ENCODE measurements at places on chromosomes 11 and 22.
A peak's percentile ranks its signal among the peaks of the same experiment; 100 is the strongest.

GRCh38 chr11:109815500-109816150 lies 277.6 kb upstream of the ZC3H12C start:
- no peak for DNase-seq

GRCh38 chr11:21921151-21921550 lies 271.7 kb upstream of the ANO5 start:
- DNase-seq: no peak

DNA sequence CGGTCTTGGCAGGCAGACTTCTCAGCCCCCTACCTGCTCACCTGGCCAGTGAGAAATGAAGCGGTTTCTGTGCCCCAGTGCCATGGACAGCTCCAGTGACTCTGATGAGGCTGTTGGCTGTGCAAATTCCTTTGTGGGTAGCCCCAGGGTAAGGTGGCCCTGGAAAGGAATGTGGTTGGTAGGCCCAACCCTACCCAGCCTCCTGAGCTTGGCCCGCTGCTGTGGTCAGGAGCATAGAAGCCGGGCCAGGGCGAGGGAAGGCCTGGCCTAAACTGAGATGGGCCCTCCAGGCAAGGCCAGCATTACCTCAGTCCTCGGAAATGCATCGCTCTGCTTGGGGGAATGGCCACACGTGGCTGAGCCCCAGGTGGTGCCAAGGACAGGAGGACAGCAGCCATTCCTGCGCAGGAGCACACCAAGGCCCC lies 16.9 kb downstream of the DAGLA start:
- DNase-seq: peak; percentile 60

- no peak for DNase-seq
Measured at GRCh38 chr11:130924750-130925149, 8.5 kb upstream of the SNX19 start.

DNA sequence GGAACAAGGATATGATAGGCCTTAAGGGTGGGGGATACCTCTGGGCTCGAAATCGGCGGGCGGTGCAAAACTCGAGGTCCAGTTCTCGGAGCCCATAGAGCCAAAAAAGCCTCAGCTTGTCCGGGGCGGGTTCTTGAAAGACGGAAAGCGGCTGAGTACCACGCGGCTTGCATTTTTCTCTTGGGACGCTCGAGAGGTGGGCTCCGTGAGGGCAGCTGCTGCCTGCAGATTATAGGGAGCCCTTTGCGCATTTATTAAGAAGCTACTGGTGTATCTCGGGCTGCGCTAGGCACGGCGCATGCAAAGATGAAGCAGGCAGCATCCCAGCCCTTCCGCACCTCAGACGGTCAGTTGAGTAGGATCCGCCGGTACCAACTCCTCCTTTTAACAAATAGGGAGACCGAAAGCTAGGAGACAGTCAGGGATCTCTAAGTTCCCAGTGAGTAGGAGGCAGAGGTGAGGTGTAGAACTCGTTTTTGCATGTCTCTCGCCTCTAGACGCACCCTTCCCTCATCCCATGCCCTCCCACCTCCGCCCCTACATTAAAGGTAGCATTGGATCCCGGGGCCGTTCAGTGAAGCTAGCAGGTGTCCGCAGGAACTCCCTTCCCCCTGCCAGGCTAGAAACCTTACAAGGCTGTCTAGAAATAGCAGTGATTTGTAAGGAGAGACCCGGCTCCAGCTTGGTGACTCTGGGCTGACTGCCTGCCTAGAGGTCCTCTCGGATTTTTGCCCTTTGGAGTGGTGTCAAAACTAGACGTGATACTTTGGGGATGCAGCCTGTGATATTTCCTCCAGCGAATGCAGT lies 768 bp downstream of the LDHA start:
- no peak for DNase-seq

GRCh38 chr11:44978961-44979331 lies 28.3 kb upstream of the TP53I11 start:
- peak; percentile 71 for DNase-seq

- no peak for DNase-seq
Measured at GRCh38 chr11:122772945-122773344, 65.4 kb upstream of the CRTAM start.

DNA sequence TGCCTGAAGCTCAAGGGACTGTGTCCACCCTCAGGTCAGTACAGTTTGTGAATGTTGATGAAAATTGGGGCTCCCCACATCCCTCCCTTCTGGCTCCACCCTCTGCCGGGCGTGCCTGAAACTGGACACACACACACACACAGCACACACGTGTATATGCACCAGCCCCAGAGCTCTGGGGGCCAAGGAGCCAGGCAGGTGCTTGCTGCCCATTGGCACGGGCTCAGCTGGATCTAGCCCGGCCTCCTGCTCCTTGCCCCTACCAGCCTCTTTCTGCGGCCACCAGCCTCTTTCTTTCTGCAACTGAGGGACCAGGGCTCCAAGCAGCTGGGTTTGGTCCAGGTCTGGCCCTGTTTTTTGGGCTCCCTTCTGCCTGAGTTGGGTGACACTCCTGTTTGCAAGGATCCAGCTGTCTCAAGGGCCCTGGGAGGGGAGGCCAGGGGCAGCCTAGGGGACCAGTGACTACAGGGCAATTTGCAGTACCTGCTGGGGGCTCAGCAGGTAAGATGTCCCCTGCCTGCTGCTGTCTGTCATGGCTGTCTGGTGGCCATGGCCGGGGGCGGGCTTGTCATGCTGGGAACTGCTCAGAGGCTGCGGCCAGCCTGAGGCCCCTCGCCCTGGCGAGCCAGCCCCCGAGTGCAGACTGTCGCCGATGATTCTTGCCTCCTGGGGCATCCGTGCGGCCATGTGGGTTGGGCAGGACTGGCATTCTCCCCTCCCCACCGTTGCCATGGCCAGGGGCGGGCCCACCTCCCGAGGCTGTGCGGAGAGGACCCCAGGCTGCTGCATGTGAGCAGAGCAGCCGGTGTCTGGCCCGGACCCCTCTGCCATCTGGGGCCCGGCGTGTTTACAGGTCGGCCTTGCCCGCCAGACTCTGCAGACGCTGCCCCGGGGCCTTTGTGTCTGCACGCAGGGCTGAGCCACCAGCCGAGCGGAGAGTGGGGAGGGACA lies 51.5 kb upstream of the PPARA start:
- no peak for DNase-seq

- DNase-seq: no peak
Measured at GRCh38 chr22:29670626-29671025, 49.2 kb upstream of the CABP7 start.

DNA sequence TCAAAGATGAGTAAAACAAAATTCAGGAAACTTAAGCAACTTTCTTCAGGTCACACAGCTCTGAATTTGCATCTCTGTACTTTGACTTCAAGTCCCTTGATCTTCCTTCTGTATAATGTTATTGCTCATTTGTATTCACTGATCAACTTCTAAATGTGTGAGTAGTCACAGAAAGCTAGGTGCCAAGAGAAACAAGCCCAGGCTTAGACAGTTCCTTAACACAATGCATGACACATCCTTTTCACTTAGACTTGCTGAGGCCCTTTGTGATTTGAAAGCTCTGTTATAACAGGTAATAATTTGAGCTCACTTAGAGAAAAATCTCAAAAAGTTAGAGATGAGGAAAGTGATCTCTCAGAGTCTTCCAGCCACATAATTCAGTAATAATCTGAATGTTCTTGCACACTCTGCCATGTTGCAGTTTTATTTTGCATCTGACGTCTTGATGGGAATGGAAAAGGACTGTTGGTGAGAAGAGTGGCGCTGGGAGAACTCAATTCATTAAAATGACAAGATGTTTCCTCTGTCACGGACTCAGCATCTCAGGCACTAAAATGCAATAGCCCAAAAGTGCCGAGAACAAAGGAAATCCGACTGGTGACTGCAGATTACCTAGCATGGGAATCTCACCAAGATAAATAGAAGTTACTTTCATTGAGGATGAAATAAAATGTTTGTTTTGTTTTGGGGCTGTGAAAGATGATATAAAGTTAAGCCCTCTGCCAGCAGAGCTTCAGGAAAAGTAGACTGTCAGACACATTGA lies 665.3 kb downstream of the OPCML start:
- peak; percentile 10 for DNase-seq

DNA sequence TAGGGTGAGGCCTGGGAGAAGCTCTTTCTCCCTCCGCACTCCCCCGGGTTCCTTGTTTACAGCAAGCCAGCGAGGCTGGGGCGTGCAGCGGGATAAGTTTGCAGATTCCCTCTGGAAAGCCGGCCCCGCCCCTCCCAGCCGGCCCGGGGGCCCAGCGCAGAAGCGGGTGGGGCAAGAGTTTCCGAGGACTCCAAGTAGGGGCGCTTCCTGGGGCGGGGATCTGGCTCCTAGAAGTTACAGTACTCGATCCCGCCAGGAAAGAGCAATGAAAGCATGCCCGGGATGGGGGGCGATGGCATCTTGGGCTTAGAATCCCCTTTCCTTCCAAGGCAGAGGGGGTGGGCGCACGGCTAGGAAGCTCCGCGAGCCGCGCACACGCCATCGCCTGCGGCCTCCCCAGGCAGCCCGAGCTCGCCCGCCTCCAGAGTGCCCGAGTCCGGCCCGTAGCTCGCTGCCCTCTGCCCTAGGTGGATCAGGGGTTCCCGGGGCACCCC lies 385 bp downstream of the TST start:
- DNase-seq: no peak

DNA sequence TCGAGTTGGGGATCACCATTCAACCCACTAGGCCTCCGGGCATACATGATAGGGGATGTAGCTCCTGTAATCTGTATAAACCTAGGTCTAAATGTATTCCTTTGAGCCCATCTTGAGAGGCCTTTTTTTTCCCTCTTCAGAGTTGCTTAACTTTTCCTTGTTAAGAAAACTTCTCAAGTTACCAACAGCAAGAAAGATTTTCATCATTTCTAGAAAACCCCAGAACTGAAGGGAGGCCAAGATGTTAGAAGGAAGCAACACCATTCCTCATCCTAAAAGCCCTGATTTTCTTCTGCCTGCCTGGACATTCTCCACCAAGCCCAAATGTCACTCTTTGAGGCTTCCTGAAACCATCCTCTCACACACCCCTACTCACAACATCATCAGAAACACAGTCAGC lies 79.4 kb downstream of the TMPRSS5 start:
- no peak for DNase-seq

DNA sequence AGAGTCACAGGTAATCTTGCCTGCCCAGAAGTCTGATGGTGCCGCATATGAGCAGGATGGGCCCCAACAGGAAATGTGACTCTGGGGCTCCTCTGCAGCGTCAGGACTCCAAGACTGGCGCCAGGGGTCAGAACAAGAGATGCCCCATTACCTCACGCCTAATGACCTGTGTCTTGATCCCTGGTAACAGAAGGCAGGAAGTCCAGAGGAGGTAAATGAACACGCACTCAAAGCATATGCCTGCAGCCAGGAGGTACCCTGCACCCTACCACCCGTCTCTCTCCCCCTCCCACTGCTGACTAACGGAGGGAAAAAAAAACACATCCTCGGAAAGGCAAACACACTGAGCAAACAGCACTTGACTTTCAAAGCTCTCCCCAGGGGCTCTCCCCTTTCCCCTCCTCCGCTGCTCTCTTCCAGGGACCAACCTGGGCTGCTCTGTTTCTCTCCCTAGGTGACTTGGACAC lies 37.3 kb downstream of the ABCC8 start:
- DNase-seq: no peak

GRCh38 chr11:86180851-86181250 lies 63.7 kb upstream of the EED start:
- no peak for DNase-seq

- DNase-seq: peak; percentile 70
Measured at GRCh38 chr22:27134315-27134701, 476.9 kb downstream of the MIAT start.

- DNase-seq: no peak
Measured at GRCh38 chr11:8828046-8828445, 82.9 kb upstream of the AKIP1 start.

- no peak for DNase-seq
Measured at GRCh38 chr11:45537614-45538013, 127.8 kb downstream of the CHST1 start.

GRCh38 chr11:117443266-117444186 lies 115.9 kb downstream of the CEP164 start:
- DNase-seq: no peak

DNA sequence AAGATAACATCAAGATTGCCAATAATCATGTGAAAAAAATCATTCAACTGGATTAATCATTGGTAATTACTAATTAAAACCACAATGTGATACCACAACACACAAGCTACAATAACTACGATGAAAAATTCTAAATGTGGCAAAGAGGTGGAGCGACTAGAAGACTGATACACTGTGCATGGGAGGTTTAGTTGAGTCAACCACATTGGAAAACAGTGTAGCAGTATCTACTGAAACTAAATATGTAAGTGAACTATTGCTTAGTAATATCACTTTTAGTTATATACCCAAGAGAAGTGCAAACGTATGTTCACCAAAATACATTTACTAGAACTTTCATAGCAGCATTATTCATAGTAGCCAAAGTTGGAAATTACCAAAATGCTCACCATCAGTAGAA lies 359.9 kb downstream of the ETS1 start:
- no peak for DNase-seq

DNA sequence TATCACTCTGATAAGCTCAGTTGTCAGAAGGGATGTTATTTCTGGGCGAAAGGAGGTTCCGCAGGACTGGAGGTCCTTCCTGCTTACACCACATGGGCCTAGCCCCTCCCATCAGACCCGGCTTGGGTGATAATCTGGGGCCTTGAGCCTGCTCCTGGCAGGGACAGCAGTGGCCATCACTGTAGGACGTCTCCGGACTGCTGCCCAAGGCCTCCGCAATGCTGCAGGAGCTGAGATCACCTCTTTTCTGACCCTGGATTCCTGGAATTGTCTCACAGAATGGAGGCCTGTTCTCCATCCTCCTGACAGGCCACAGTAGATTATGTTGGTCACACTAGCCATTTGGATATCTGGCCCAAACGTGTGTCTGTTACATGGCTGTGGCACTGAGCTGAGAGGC lies 9.2 kb upstream of the BIK start:
- no peak for DNase-seq

- no peak for DNase-seq
Measured at GRCh38 chr11:66849501-66850234, 6.4 kb downstream of the RCE1 start.

- no peak for DNase-seq
Measured at GRCh38 chr22:22161924-22162851, 82.4 kb upstream of the VPREB1 start.

- DNase-seq: peak; percentile 99
Measured at GRCh38 chr22:29821291-29822016, 16.6 kb downstream of the ASCC2 start.

- no peak for DNase-seq
Measured at GRCh38 chr11:4673781-4674180, 23.9 kb downstream of the OR51E2 start.

- no peak for DNase-seq
Measured at GRCh38 chr11:121299417-121299816, 6.8 kb downstream of the SC5D start.

- DNase-seq: peak; percentile 95
Measured at GRCh38 chr11:19919050-19919561, 206.5 kb downstream of the NAV2 start.

GRCh38 chr22:45483918-45484499 lies 18.7 kb upstream of the FBLN1 start:
- no peak for DNase-seq

GRCh38 chr11:93517611-93518010 lies 25.6 kb downstream of the SMCO4 start:
- no peak for DNase-seq

- no peak for DNase-seq
Measured at GRCh38 chr11:133082841-133083488, 449.3 kb downstream of the OPCML start.
